Activated naive CD8-positive, alpha-beta T cell treated with anti-CD3 and anti-CD28 coated beads, Interleukin-2, amount 10 ng/mL, durations not matched to agents 7 days and 5 days (primary cell): ENCODE measurements at places on chromosomes 1 and 21. TPM values are rescaled to one million over a fixed set of nuclear protein-coding genes. Genes with fewer than 3 reads are reported as not detected.
A peak's percentile ranks its signal among the peaks of the same experiment; 100 is the strongest.

DNA sequence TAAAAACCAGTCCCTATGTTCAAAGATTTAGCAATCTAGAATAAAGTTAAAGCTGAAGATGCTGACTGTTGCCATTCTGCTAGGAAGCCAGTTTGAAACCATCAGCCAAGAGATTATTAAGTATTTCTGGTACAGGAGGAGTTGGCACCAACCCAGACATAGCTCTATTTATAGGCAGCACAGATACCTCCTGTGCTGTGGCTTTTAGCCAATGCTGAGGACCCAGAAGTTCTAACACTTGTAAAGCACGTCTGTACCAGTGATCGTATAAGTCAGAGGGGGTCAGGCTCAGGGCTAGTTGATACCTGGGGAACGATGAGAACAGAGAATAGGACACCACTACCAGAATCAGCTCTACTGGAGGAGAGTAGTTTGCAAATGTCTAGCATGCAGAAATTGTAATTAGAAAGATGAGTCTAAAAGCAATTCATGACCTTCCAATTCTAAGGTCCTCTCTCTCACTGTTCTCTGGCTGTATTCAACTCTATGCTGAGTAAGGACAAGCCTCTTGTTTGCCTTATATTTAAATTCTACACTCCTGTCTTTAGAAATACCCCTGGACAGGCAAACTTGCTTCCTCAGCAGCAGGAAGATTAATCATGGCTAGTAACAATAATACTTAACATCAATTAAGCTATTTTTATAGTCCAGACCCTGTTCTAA is 96.8 kb upstream of the PALMD start:
- no peak overlapping the region for H3K27ac ChIP-seq
- H3K36me3 ChIP-seq = no peaks in the 10 kb centered on the region
- no peak for DNase-seq
- H3K4me1 ChIP-seq = no peaks in the 10 kb centered on the region

DNA sequence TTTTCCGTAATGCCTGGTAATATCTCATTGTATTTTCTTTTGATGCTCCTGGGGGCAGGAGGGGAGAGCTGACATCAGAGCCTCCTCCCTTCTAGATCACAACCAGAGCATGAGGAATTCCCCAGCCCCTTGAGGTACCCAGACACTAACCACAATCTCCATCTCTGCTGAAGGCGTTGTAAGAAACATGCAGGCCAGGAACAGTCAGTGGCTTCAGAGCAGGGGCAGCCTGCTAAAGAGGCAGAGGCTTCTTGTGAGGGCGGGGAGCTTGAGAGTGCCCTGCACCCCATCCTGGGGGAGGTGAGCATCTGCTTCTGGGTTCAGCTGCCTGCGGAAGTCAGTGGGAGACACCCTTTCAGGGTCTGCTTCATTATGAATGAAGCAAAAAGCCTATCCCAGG is 19.0 kb downstream of the MAPKAPK2 start:
- peak overlapping the region; percentile 55 for H3K4me3 ChIP-seq
- peak overlapping the region; percentile 57 for H3K27ac ChIP-seq
- peaks cover 62% of the 10 kb centered on the region for H3K4me1 ChIP-seq
- DNase-seq = no peak

Gene GPN2
- 31.2 TPM for total RNA-seq

DNA sequence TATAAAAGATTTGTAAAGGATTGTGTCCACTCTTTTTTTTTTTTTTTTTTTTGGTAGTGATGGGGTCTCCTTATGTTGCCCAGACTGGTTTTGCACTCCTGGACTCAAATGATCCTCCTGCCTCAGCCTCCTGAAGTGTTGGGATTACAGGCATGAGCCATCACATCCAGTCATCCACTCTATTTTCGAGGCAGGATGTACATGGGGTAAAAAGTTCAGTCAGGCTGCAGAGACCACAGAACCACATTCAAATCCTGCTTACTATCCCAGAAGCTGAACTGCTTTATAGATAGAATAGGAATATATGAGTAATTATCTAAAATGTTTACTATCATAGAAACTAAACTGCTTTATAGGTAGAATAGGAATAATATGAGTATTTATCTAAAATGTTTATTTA is 26.0 kb upstream of the KCNK2 start:
- no peak for DNase-seq
- H3K36me3 ChIP-seq = no peaks in the 10 kb centered on the region
- H3K4me3 ChIP-seq = no peak overlapping the region
- no peaks in the 10 kb centered on the region for H3K4me1 ChIP-seq
- H3K27me3 ChIP-seq = peaks cover 3% of the 10 kb centered on the region

Gene C1QA
- total RNA-seq = 0.88 TPM

Gene ACTN2
- not detected for total RNA-seq

Gene NECTIN4
- total RNA-seq = not detected

Gene PLA2G2D
- not detected for total RNA-seq

- peaks cover 16% of the 10 kb centered on the region for H3K36me3 ChIP-seq
- peak overlapping the region; percentile 92 for H3K4me3 ChIP-seq
- H3K27ac ChIP-seq = peak overlapping the region; percentile 93
- peaks cover 37% of the 10 kb centered on the region for H3K4me1 ChIP-seq
- peak; percentile 47 for DNase-seq
- H3K27me3 ChIP-seq = no peaks in the 10 kb centered on the region
Observed at GRCh38 chr1:40709100-40709801, 17.7 kb downstream of the NFYC start.

DNA sequence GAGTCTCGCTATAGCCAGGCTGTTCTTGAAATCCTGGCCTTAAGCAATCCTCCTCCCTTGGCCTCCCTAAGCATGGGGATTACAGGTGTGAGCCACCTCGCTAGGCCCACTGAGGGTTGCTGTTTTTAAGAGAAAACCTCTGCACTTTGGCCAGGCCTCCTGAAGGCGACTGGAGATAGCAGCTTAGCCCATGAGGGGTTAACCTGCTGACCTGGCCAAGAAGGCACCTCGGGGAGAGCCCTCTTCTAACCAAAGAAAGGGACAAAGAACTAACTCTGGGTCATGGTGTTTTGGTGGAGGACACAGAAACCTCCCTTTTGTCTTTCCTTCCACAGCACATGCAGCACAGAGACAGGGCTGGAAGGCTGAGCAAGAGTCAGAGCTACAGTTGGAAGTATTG is 17.7 kb upstream of the KNCN start:
- no peak overlapping the region for H3K4me3 ChIP-seq
- H3K36me3 ChIP-seq = peaks cover 22% of the 10 kb centered on the region
- no peak overlapping the region for H3K27ac ChIP-seq

Gene DPT
- total RNA-seq = not detected

GRCh38 chr1:37085393-37085792 is 51.1 kb upstream of the GRIK3 start:
- H3K36me3 ChIP-seq = no peaks in the 10 kb centered on the region
- no peaks in the 10 kb centered on the region for H3K27me3 ChIP-seq
- no peak overlapping the region for H3K27ac ChIP-seq
- no peak for DNase-seq

- DNase-seq = no peak
- H3K36me3 ChIP-seq = no peaks in the 10 kb centered on the region
- no peak overlapping the region for H3K4me3 ChIP-seq
- H3K27ac ChIP-seq = no peak overlapping the region
- no peaks in the 10 kb centered on the region for H3K27me3 ChIP-seq
- H3K4me1 ChIP-seq = peaks cover 25% of the 10 kb centered on the region
Observed at GRCh38 chr1:229066591-229066990, 204.3 kb upstream of the RAB4A start.

- peaks cover 23% of the 10 kb centered on the region for H3K27me3 ChIP-seq
- no peak overlapping the region for H3K4me3 ChIP-seq
- H3K36me3 ChIP-seq = no peaks in the 10 kb centered on the region
- DNase-seq = no peak
- H3K4me1 ChIP-seq = no peaks in the 10 kb centered on the region
Observed at GRCh38 chr1:204960306-204961125, 82.5 kb upstream of the CNTN2 start.

- H3K4me3 ChIP-seq = peak overlapping the region; percentile 49
- H3K36me3 ChIP-seq = peaks cover 5% of the 10 kb centered on the region
- no peaks in the 10 kb centered on the region for H3K27me3 ChIP-seq
- peaks cover 51% of the 10 kb centered on the region for H3K4me1 ChIP-seq
Observed at GRCh38 chr1:54299037-54299436, 99.1 kb downstream of the MRPL37 start.

GRCh38 chr1:203638950-203639349 is 12.3 kb downstream of the ATP2B4 start:
- no peak for DNase-seq
- H3K27me3 ChIP-seq = peaks cover 2% of the 10 kb centered on the region
- H3K27ac ChIP-seq = peak overlapping the region; percentile 54
- peak overlapping the region; percentile 37 for H3K4me3 ChIP-seq
- peaks cover 53% of the 10 kb centered on the region for H3K36me3 ChIP-seq

- H3K27me3 ChIP-seq = no peaks in the 10 kb centered on the region
- DNase-seq = no peak
- H3K4me1 ChIP-seq = no peaks in the 10 kb centered on the region
- no peaks in the 10 kb centered on the region for H3K36me3 ChIP-seq
- H3K4me3 ChIP-seq = no peak overlapping the region
- H3K27ac ChIP-seq = no peak overlapping the region
Observed at GRCh38 chr1:222331340-222331739, 216.6 kb downstream of the HHIPL2 start.

- no peak overlapping the region for H3K27ac ChIP-seq
- H3K4me1 ChIP-seq = peaks cover 10% of the 10 kb centered on the region
- DNase-seq = no peak
- no peaks in the 10 kb centered on the region for H3K27me3 ChIP-seq
- no peak overlapping the region for H3K4me3 ChIP-seq
Observed at GRCh38 chr1:202170726-202171125, 10.3 kb upstream of the PTPN7 start.

DNA sequence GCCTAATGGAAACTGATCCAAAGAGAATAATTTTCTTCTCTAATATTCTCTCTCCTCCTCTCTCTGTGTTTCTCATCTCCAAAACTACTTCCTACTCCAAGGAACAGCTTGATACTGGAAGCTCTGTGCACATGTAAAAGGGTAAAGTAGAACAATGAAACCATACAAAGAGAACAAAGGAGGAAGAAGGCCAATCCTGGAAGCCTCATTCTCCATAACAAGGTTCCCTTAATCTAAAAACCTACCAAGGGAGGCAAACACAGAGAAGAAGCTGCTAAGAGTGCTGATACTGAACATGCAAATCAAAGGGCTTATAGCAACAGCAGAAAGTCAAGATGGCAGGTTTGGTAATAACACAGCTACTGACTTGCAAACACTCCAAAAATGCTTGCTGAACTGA is 44.4 kb downstream of the SIPA1L2 start:
- peaks cover 6% of the 10 kb centered on the region for H3K4me1 ChIP-seq
- no peak overlapping the region for H3K4me3 ChIP-seq
- peaks cover 4% of the 10 kb centered on the region for H3K36me3 ChIP-seq
- peaks cover 4% of the 10 kb centered on the region for H3K27me3 ChIP-seq
- no peak for DNase-seq
- H3K27ac ChIP-seq = no peak overlapping the region

DNA sequence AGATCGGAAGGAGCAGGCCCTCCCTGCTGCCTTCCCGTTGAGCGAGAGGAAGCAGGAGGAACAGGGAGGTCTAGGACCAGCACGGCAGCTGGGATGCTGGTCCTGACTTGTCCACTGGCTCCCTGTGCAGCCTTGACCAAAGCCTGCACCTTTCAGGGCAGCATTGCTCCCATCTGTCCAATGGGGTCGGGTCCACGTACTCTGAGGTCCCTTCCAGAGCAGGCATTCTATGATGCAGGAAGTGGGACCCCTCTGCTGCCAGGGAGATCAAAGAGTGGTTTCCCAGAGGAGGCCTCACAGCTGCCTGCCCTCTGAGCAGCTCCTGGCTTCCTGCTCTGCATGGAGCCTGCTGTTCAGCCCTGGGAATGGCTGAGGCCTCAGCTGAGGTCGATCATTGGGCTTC is 21.7 kb upstream of the ZNF362 start:
- no peaks in the 10 kb centered on the region for H3K36me3 ChIP-seq
- peaks cover 2% of the 10 kb centered on the region for H3K27me3 ChIP-seq
- peaks cover 3% of the 10 kb centered on the region for H3K4me1 ChIP-seq
- H3K4me3 ChIP-seq = no peak overlapping the region
- DNase-seq = no peak

GRCh38 chr21:30491963-30492428 is at the start of gene KRTAP19-3:
Gene KRTAP19-3, minus strand, starts transcription at chr21:30492013. Its CDS starts 56 bp downstream, at chr21:30491957.
- H3K27ac ChIP-seq = no peak within 1 kb of the TSS
- H3K4me1 ChIP-seq = no peaks in the 10 kb centered on the region
- H3K4me3 ChIP-seq = no peak within 1 kb of the TSS
- H3K27me3 ChIP-seq = no peaks in the 10 kb centered on the region
- no peak for DNase-seq

Gene RUNX3
- total RNA-seq = 172 TPM

DNA sequence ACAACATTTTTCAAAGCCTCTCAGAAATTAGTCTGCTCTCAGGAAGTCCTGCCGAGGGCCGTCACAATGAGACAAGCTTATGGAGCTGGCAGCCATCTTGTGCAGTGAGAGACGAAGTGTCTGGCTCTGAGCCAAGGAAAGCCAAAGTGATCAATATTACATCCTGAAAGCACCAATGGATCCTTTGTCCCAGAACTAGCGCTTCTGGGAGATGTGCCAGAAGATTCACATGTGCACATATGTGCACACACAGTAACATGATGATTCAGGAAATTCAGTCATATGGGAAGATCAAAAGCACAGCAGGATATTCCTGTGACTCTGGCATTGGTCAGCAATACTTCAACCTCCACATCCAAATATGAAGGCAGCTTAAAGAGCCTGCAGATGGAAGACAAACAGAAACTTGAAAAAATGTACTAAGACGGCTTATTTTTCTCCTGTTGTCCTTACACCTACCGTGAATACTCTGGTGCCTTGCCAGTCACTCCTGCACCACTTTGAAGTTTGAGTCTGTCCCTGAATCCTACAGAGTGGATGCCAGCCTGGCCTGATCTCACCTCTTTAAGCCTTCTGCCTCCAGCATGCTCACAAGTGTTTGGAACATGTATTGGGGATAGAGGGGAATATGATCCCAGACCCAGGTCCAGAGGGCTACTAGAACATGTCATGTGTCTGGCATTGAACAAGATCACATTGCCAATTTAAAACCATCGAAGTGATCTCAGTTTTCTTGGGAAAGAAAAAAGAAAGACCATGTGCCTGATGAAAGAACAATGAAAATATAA is 44.5 kb upstream of the PRRX1 start:
- H3K4me1 ChIP-seq = no peaks in the 10 kb centered on the region
- no peak overlapping the region for H3K4me3 ChIP-seq
- DNase-seq = no peak
- peaks cover 6% of the 10 kb centered on the region for H3K27me3 ChIP-seq
- no peaks in the 10 kb centered on the region for H3K36me3 ChIP-seq
- no peak overlapping the region for H3K27ac ChIP-seq

Gene FAM72B
- 24.1 TPM for total RNA-seq

- H3K27ac ChIP-seq = no peak overlapping the region
- peaks cover 3% of the 10 kb centered on the region for H3K27me3 ChIP-seq
- no peak overlapping the region for H3K4me3 ChIP-seq
- H3K36me3 ChIP-seq = peaks cover 9% of the 10 kb centered on the region
- peaks cover 28% of the 10 kb centered on the region for H3K4me1 ChIP-seq
- no peak for DNase-seq
Observed at GRCh38 chr21:34941162-34941561, 107.9 kb downstream of the RUNX1 start.

DNA sequence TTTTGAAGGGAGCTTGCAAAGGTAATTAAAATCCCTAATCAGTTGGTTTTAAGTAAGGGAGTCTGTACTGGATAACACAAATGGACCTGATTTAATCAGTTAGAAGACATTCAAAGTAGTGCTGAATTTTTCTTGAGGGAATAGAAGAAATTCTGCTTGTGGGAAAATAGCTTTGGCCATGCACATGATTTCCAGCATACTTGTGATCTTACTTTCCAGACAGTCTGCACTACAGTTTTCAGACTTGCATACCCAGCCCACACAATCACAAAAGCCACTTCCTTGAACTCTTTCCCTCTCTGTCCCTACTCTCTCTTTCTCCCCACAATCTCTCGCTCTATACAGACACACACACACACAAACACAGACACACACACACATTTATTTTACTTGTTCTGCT is 852.1 kb downstream of the PLA2G4A start:
- no peaks in the 10 kb centered on the region for H3K4me1 ChIP-seq
- DNase-seq = no peak
- no peak overlapping the region for H3K4me3 ChIP-seq
- no peak overlapping the region for H3K27ac ChIP-seq
